ENCODE measurements at places on chromosomes 16 and 17.

DNA sequence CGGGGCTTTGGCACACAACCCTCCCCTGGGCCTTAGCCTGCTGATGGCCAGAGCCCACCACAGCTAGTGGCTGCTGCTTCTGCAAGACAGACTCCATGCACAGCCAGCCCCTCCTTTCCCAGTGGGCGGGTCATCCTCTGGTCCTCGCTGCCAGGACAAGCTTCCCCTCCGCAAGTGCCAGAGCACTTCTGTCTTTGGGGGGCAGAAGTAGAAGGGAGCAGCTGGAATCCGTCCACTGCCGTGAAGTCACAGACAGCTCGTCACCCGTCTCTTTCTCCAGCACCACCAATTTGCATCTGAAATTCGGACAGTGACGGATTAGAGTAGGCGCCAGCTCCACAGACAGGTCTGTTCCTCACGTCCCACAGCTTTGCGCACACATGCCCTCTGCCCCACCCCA lies 31.3 kb upstream of the NAT9 start:
- no peak for DNase-seq

DNA sequence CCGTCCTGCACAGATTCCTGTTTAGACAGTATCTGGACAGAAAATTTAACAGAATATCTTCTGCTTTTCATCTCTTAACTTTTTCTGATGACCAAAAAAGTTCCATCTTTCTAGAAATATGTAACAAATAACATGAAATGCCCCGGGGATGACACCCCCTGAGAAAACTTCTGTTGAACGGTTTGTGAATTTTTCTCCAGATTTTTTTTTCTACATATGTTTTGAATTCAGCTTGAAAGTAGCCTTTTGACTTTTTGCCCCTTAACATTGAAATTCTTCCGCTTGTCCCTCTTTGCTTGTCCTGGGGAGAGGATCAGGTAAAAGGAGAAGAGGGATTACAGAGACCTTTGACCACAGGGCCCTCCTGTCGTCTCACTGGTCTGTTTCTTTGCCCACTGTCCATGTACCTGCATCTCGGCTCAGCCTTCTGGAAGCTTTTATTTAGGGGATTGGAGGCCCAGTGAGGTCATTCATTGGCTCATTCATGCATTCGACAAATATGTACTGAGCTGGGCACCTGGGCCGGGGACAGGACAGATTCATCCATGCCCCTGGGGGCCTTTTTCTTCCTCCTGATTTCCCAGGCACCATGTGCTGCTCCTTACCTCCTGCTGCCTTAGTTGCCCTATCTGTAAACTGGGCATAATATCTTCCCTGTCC lies 19.6 kb upstream of the CPNE2 start:
- DNase-seq: no peak

- DNase-seq: peak; percentile 38
These were observed 16.6 kb downstream of the CD7 start for GRCh38 chr17:82300707-82301270.

GRCh38 chr17:8391711-8392110 lies 5.9 kb downstream of the RNF222 start:
- no peak for DNase-seq

- no peak for DNase-seq
These were observed 18.5 kb upstream of the NCBP3 start for GRCh38 chr17:3864534-3864933.

- DNase-seq: no peak
These were observed 320 bp upstream of the KRTAP4-2 start for GRCh38 chr17:41178341-41178740.

DNA sequence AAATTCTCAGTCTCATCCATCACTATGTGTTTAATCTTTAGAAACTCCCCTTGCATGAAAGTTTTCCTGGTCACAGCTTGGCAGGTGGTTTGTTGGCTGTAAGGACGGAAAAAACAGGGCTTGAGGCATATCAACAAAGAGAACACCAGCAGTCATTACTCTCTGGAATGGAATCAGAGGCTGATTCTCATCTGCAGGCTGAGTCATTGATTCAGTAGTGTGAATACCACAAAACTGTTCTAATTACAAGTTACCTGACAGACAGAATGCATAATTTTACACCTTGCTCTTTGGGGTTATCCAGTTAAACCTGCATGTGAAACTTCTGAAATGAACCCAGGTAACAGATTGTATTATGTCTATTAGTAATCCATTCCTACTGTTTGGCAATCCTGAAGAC lies 11.5 kb upstream of the SLFN12L start:
- no peak for DNase-seq

GRCh38 chr16:31268033-31268365 lies 8.2 kb downstream of the ITGAM start:
- no peak for DNase-seq

GRCh38 chr17:7347630-7348477 lies 4.1 kb upstream of the KCTD11 start:
- DNase-seq: no peak

DNA sequence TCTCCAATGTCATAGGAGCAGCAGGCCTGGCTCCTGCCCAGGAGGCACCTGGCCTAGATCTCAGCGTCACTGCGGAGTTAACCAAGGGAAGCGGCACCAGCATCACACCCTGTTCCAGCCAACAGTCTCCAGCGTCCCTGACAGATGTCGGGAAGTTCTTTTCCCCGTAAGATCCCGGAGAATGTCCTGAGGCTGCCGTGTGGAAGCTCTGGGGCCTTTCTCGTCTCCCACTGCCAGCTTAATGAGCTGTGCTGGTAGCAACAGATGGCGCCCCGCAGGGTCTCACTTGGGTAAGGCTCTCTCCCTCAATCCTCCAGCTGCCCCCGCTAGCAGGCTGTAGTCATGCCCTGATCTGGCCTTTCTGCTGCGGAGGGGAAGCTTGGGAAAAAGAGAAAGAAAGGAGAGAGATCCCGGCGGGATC lies 57.5 kb downstream of the MARCHF10 start:
- DNase-seq: no peak

GRCh38 chr16:63195336-63195735 lies 1159.1 kb upstream of the CDH8 start:
- no peak for DNase-seq

DNA sequence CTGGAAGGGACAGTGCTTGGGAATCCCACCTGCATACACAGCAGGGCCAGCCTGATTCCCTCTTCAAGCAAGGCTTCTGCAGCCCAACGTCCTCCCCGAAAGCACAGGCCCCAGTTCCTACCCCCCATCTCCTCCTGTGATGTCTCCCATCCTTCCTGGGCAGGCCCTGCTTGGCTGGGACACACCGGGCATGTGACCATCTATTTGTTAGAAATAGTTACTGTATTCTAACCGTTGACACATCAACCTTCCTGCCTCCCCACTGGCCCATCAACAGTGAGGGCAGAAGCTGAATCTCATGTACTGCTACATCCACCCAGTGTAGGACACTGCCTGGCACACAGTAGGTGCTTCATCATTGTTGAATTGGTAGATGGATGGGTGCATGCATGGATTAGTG lies 10.7 kb downstream of the PRR29 start:
- no peak for DNase-seq

DNA sequence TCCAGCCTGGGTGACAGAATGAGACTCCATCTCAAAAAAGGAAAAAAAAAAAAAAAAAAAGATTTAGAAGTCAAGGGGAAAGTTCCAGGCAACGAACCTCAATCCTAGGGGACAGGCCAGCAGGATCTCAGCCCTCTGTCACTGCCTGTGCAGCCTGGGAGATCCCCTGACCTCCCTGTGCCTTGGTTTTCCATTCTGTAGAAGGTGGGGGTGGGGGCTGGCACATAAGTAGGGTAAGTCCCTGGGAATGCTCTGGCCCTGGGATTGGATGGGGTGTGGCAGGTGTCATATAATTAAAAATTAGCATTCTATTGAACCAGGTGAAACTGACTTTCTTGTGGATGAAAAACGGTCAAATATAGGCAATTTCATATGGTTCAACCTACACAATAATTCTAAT lies 90.5 kb downstream of the C16orf78 start:
- DNase-seq: no peak

- no peak for DNase-seq
These were observed 312.9 kb downstream of the SNX29 start for GRCh38 chr16:12289175-12290063.

DNA sequence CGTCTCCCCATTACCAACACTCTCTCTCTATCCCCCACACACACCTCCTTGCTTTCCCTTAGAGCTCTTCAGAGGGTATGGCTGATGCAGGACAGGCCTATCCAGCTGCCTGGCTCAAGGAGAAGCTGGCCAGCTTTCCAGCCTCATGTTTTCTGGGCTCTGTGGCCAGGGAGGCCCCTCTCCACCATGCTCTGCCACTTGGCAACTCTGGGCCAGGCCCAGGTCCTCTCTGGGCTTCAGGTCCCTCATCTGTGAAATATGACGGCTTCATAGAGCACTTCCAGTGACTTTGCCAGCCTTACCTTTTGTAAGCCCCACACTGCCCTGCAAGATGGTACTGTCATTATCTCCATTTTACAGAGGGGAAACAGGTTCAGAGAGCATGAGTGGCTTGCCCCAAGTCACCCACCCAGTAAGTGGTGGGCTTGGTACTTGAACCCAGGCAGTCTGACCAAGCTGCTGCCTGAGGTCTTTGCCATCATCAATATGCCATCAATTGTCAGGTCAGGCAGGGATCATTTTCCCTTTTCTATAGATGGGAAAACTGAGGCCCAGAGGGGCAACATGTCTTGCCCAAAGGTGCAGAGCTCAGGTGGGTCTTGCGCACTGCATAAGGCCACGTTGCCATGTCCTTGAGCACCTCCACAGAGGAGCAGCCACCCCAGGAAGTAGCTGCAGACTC lies 548 bp upstream of the ADGRG5 start:
- no peak for DNase-seq

- no peak for DNase-seq
These were observed 6.6 kb upstream of the DPEP2 start for GRCh38 chr16:68005786-68006286.

- no peak for DNase-seq
These were observed 49.2 kb downstream of the PDPK1 start for GRCh38 chr16:2586901-2587480.

DNA sequence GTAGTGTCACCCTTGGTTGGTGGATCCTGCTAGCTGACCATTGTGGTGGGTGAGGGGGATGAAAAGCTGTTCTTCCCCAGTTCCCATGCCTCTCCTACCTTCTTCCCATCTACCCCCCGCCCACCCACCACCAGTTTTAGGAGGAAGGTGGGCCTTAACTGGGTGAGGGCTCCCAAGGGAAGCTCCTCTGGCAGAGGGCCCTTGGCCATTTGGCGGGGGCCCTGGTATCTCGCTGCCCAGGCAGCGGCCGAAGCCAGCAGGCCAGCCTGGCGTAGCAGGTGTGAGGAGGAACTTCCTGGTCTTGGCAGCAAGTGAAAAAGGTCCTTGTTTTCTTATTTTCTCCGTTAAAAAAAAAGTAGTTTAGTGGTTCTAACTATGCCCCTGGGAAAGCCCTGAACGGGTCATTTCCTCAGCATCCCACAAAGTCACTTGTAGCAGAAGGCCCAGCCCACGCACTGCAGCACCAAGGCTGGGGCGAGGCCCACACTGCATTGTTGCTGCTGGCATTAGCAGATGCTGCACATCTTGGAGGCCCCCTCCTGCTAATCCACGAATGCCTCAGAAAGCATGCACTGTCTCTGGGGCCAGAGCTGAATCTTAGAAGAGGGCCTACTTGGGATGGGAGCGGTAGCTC lies 72.5 kb downstream of the MPRIP start:
- no peak for DNase-seq

GRCh38 chr17:27660436-27660835 lies 29.4 kb downstream of the LGALS9 start:
- no peak for DNase-seq

- DNase-seq: no peak
These were observed 21.1 kb upstream of the ZNF629 start for GRCh38 chr16:30808146-30808545.

DNA sequence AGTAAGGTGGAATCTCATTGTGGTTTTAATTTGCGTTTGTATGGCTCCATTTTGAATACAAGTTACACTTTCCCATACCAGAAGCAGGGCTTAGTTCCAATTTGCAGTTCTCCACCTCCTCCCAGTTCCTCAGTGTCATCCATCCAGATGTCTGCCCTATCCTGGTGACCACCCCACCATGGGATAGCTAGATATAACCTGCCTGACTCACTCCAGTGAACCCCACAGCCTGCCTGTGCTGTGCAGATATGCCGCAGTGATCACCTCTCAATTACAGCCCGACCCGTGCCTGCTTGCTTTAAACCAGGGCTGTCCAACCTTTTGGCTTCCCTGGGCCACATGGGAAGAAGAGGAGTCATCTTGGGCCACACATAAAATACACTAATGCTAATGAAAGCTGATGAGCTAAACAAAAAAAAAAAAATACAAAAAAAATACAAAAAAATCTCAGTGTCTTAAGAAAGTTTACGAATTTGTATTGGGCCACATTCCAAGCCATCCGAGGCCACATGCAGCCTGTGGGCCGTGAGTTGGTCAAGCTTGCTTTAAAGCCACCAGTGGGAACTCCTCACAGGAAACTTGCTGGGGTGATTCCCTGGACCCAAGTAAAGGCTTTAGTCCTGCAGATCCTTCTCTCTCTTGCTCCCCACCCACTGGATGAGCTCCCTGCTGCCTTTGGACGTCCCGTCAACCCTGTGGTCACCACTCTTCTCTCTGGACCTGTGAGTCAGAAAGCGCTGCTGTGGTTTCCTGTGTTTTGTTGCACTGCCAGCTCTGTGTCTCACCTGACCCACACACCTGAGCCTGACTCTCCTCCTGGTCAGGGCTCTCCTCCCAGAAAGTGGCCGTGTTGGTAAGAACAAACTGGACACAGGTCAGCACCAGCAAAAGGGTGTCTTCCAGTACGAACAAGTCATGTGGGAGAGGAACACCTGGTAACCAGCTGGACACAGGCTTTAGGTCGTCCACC lies 83.0 kb downstream of the EMP2 start:
- peak; percentile 12 for DNase-seq

DNA sequence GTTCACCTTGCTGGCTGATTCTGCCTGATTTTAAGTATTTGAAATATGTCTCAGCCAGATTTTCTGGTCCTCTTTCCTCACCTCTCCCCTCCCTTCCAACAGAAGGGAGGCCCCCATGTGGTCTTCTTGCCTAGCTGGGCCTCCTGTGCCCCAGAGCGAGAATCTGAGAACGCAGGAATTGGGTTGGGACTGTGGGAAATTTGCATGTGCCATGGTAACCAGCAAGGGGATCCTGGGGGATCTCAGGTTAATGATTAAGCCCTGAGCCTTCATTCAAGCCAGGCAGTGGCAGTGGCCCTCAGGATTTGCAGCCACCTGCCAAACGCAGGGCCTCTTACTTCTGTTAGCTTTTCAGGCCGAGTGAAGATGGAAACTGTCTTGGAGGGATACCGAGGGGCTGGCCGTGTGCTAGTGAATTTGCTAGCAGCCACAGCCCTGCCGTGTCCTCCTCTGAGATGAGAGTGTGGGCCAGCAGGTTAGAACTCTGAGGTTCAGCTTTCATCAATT lies 40.2 kb downstream of the KSR1 start:
- DNase-seq: no peak

Data from hematopoietic multipotent progenitor cell treated with erythropoietin and hydrocortisone succinate and interleukin-3 and kit ligand, for 15 days (in vitro differentiated cells).